ENCODE measurements at places on chromosomes 7 and 10.

DNA sequence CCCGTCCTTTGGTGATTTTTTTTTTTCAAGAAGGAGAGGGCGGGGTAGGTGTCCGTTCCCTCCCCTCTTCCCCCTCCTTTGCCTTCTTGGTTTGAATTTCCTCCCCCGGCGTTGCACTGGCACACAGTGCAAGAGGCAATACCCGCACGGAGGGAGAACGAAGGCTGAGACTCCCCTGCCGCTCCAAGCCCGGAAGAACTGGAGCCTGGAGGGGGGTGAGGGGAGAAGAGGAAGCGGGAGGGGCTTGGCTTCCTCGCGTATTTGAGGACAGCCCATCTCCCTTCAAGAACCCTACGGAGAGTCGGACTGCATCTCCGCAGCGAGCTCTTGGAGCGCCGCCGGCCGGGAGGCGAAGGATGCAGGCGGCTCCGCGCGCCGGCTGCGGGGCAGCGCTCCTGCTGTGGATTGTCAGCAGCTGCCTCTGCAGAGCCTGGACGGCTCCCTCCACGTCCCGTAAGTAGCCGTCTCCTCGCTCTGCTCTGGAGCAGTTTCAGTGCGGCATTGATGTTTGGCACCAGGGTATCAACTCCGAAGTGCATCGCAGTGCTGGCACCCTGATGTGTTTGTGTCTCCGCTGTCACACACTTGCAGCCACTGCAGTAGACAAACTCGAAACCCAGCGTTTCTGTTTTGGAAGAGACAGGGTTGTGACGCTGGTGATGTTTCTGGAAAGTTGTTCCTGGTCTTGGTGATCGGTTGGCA lies at the start of gene CNTNAP2:
CNTNAP2 (plus strand) TSS at position 281 of the 702 bp plus-strand sequence; CDS start at position 357, 76 bp downstream.
- DNase-seq = peak; percentile 72

- no peak for DNase-seq
Observed at GRCh38 chr10:27448921-27449320, 55.2 kb upstream of the RAB18 start.

DNA sequence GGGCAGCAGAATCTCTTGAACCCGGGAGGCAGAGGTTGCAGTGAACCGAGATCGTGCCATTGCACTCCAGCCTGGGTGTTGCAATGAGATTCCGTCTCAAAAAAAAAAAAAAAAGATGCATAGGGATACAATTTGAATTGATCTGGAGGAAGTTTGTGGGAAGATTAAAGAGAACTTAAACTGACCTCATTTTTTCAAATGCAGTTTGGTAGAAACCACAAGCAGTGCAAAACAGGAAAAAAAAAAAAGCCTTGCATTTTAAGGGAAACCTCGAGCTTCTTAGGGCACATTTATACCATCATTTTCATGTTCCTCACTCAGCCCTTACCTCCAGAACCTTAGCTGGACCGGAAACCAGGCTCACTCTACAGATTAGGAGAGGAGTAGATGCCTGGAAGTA lies 2.8 kb downstream of the KCTD7 start:
- DNase-seq = no peak

GRCh38 chr10:129035052-129035827 lies 431.8 kb upstream of the MGMT start:
- DNase-seq = no peak

DNA sequence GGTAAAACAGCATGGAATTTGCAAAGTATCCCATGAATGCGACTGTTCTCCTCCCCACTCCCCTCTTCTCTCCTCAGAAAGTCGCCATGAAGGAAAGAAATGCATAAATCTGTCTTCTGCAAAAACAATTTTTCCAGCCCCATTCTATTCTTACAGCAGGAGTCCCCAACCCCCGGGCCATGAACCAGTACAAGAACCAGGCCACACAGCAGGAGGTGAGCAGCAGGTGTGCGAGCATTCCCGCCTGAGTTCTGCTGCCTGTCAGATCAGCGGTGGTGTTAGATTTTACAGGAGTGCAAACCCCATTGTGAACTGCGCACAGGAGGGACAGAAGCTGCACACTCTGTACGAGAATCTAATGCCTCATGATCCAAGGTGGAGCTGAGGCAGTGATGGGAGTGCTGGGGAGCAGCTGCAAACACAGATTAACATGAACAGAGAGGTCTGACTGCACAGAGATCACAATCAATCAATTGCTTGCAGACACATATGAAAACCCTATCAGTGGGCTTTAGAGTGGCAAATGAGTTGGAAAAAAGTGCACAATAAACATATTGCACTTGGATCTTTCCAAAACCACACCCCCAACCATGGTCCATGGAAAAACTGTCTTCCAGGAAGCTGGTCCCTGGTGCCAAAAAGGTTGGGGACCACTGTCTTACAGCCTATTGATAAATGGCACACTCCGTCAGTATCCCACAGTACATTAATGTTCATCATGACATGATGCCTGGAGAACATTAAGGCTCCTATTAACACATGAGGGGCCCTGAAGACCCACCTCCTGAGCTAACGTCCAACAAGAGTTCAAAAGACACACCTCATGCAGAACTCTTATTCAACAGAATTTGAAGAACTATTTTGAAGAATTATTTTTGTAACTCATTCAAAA lies 205.0 kb downstream of the PTPRN2 start:
- DNase-seq = no peak

DNA sequence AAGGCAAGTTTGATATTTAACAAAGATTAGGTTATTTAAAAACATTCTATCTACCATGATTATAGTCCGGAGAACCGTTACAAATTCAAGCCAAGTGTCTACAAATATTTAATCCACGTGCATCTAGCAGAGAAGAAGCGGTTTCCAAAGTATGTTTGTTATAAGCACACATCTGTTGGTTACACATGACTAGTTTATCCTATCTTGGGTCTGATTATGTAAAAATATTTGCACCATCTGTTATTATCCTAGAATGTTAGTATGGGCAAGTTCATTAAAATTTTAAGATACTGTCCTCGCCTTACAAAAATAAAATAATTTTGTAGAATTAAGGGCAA lies 289.2 kb upstream of the VSTM2A start:
- DNase-seq = no peak

DNA sequence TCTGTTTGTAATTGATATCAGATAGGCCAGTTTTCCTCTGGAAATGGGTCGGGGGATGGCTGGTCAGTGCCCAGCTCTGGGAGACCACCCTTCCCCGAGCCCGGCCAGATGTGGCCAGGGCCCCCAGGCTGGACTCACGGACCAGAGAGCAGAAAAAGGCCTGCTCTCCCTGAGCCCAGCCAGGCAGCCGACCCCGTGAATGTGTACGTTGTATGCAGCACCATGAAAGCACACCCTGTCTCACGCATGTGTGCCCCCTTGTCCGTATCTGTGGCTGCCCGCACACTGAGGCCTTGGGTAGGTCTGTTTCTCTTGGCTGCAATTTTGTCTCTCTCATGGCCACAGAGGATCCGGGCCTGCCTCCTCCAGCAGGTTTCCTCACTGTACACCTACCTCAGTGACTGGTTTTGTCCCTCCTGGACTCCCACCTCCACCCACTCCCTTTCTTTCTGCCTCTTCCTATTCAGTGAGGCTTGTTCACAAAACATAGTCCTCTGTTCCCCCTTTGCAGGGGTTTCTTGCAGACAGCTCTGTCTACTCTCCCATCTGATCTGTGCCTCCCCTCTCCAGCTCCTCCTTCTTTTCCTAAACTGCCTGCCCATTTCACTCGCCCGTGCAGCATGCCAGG lies 23.6 kb upstream of the ANKRD2 start:
- no peak for DNase-seq

GRCh38 chr7:30708983-30709382 lies 26.7 kb upstream of the CRHR2 start:
- DNase-seq = no peak

DNA sequence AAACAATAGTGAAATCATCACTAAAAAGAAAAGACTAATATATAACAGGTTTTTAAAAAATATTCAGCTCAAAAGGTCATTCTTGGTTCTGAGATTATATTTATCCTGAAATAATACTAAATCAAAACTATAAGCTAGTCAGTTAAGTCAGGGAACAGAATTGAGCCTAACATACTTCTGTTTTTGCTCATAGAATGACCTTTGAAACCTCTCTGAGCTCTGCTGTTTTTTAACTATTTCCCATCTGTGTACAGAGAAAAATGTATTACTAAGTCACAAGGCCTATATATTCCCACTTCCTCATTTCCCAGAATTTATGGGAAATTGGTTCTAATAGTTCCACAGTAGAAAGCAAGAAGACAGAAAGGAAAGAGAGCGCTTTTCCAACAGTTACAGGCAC lies 346.8 kb upstream of the ETV1 start:
- DNase-seq = no peak

GRCh38 chr7:151403764-151404163 lies 6.1 kb downstream of the WDR86 start:
- DNase-seq = no peak

DNA sequence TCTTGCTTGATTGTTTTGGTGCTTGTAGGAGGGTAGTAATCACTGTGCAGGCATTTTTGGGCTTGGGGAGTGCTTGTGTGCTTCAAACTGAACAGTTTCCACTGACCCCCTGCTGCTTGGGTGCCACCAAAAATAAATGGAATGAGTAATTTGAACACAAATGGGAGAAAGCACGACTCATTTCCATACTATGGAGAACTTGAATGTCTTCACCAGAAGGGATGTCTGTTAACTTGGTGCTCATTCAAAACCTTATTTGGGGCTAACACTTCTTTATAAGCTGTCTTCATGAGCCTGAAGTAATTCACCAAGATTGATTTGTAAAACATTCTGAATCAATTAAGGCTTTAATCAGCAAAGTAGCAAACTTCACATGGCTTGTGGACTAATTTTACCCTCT lies 560.3 kb downstream of the SDK1 start:
- no peak for DNase-seq

DNA sequence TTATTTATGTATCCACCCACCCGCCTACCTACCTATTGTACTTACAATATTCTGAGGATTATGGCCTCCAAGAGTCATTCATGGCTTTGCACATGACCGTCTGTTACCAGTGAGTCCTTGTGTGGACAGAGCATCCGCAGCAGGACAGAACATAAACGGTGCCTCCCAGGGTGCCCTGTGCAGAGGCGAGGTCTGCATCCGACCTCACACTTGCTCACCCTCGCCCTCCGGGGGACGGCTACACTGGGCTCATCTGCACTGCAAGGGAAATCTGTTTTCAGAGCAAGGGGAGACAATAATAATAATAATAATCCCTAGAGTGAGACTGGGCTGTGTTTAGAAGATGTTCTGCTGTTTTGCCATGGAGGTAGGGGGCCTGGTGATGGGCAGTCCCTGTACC lies 29.8 kb downstream of the PFKP start:
- DNase-seq = no peak

DNA sequence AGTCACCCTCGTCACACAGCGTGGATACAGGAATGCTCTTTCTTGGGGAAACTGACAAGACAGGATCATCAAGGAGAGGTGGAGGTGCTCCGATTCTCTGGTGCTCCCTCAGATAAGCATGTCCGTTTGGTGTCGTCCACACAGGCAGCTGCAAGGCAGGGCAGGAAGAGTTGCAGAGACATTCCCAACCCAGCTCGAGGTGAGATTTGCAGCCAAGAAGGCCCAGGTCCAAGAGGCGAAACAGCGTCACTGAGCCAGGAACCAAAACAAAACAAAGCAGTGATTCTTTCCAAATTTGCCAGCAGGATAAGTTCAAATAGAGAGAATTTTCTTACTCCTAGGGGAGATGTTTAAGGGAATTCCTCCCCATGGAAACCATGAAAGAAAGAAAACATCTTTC lies 386.5 kb upstream of the PFKP start:
- DNase-seq = no peak

DNA sequence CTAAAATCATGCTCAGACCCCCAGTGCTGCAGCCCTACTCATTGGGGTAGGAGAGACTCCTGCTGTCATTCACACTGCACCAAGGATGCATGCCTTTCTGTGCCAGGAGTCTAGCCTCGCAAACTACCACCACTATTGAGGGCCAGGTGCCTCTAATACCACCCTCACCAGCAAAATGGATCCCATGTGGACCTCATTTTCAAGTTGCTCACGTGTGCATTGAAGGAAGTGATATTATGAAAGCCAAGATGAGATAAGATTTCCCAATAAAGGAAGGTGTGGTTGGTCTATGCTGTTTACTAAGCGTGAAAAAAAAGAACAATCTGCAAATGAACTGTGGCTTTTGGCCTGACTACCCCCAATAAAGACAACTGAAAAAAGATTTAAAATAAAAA lies 7.2 kb upstream of the LAMTOR4 start:
- no peak for DNase-seq

GRCh38 chr10:102072673-102073527 lies 7.8 kb downstream of the HPS6 start:
- peak; percentile 94 for DNase-seq

DNA sequence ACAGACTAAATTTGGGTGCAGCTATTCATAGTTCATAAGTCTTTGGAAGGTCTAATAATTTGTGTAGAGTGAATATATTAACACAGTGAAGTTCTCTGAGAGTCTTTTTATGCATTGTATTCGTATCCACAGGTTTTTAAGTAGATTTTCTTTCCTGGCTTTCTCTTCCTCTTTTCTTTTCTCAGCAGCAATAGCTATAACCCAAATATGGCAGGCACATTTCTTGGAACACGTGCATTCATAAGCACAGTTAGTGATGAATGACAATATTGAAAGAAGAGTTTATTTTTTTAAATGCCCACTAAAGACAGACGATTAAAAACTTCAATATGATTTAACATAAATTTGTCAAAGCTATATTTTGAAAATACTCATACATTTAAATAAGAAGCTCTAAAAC lies 220.5 kb upstream of the MBL2 start:
- DNase-seq = no peak

GRCh38 chr10:74736029-74736428 lies 90.4 kb upstream of the KAT6B start:
- no peak for DNase-seq

GRCh38 chr7:12855036-12855435 lies 167.6 kb downstream of the ARL4A start:
- DNase-seq = no peak

- no peak for DNase-seq
Observed at GRCh38 chr10:29917311-29917710, 142.1 kb downstream of the JCAD start.

DNA sequence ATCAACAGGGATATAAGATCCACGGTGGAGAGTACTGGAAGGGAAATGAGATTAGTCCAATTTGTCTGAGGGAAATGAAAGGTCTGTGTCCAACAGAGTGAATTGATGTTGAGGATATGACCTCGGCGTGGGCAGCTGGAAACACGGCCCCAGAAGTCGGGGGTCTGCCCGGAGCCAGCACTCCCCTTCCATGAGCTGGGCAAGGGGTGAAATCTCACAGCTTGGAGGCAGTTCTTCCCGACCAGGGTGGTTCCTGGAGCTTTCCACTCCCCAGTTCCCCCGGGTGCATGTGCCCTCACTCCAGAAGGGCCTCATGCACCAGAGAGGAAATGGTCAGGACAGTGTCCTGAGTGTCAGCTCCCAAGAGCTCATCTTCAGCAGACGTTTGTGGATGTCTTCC lies 264.7 kb upstream of the PPP2R2D start:
- DNase-seq = no peak

GRCh38 chr7:94182066-94182465 lies 177.9 kb upstream of the BET1 start:
- DNase-seq = no peak

- DNase-seq = no peak
Observed at GRCh38 chr7:99949645-99950228, 20.3 kb upstream of the GJC3 start.
